ENCODE measurements at places on chromosomes 2 and 18.
A peak's percentile ranks its signal among the peaks of the same experiment; 100 is the strongest.

- no peak for DNase-seq
Observed at GRCh38 chr2:64493788-64494187, 30.3 kb upstream of the AFTPH start.

- no peak for DNase-seq
Observed at GRCh38 chr18:9671214-9671613, 36.9 kb upstream of the RAB31 start.

- DNase-seq, result no peak
Observed at GRCh38 chr2:71721362-71721665, 268.0 kb downstream of the DYSF start.

DNA sequence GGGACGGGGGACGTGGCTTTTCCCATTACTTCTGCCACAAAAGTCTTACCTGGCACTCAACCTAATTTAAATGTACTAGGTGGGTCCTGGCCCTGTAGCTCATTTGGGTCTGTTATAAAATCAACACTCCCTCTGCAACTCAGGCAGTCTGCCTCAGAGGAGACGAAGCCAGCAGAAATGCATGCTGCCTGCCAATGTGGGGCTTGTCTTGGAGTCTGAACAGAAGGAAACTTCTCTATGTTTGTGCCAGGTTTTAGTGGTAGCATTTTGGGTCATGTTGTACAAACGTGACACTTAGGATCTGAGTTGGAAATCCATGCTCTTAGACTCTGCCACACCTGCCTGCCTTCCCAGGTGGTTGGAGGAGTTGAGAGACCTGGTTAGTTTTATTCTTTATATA, 292.5 kb upstream of the FAM98A start:
- no peak for DNase-seq

- DNase-seq, result no peak
Observed at GRCh38 chr2:59308108-59308507, 1067.0 kb upstream of the FANCL start.

DNA sequence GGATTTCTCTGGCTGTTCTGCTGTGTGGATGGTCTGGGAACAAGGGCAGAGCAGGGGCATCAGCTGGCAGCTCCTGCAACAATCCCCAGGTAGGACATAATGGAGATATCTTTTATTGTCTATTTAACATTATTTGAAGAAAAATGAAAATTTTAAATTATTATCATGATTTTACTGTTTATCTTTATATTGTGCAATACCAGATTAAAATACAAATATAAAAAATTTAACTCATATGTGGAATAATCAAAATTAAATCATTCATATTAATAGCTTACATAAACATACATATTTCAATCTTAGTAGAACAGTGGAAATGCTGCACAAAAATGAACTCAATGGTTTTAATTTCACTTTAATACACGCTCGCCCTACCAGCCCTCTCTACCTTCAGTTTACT, 70.6 kb upstream of the FAM110C start:
- no peak for DNase-seq

DNA sequence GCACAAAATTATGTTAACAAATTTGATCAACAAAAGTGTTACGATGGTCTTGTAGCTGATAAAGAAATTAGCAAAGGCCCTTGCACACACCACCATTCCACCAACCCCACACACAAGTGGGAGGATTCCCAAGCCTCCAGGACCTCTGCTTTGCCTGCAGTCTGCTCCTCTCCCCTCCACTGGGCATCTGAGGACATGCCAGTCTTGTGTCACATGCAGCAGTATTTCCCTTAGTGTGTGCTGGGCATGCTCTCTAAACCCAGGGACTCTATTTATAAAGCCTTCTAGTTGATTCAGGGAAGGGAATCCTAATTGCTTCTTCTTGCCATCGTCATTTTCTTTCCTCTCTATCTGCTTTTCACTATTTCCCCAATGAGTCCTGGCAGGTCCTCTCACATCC, 53.3 kb downstream of the KCTD18 start:
- no peak for DNase-seq

- no peak for DNase-seq
Observed at GRCh38 chr2:181656450-181657291, at the start of gene CERKL. CERKL (minus strand) TSS chr2:181657105; CDS start chr2:181657006, 99 bp downstream.

DNA sequence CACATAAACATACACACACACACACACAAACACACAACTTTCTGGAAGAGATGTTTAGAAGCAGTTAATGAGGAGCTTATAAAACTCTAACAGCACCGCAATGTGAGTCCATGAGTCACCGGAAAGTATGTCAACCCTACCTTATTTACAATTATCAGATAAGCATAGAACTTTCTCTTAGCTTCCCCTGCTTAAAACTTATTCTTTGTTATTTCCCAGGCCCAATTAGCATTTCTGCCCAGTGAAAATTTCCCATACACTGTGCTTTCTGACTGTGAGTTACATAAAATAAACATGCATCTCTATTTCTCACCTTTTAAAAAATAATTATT, 737.6 kb downstream of the LRP1B start:
- peak; percentile 70 for DNase-seq

GRCh38 chr2:127229555-127229954, 9.5 kb upstream of the CYP27C1 start:
- DNase-seq, result no peak

- peak; percentile 62 for DNase-seq
Observed at GRCh38 chr18:3248062-3248657, 559 bp downstream of the MYL12A start.
